ENCODE measurements at places on chromosomes 16 and 17. TPM values are rescaled to one million over a fixed set of nuclear protein-coding genes. Genes with fewer than 3 reads are reported as not detected.

DNA sequence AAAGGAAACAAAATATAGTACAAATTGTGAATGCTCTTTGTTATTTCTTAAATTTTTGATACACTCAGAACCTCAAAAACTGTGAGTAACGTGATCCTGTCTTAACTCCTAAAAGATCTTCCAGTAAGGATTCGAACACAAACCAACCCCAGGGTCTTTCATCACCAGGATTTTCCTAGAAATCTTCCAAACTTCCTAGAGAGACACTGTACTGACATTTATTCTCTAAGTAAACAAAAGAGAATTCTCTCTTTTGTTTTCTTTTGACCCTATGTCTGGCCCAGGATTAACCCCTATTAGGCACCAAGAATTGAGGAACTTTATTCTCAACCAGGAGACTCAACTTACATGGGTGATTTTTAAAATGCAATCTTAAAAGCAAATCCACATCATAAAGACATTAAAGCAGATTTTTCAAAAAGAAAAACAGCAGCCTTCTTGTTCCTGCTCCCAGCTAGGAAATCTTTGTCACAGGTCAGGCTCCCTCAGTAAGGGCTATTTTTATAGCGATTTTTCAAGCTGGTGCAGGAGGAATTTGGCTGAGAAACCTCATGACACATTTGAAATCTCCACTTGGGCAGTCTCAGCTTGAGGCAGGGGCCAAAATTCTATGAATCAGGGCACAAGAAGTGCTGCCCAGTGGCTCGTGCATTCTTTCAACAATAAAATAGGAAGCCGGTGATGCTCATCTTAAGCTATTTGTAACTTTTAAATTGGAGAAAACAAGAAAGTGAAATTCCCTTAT is 6.2 kb upstream of the SMG1 start:
- no peaks in the 10 kb centered on the region for H3K27me3 ChIP-seq
- no peaks in the 10 kb centered on the region for H3K36me3 ChIP-seq
- no peak for DNase-seq
- H3K4me3 ChIP-seq = no peak overlapping the region
- no peak overlapping the region for H3K27ac ChIP-seq
- no peaks in the 10 kb centered on the region for H3K4me1 ChIP-seq

DNA sequence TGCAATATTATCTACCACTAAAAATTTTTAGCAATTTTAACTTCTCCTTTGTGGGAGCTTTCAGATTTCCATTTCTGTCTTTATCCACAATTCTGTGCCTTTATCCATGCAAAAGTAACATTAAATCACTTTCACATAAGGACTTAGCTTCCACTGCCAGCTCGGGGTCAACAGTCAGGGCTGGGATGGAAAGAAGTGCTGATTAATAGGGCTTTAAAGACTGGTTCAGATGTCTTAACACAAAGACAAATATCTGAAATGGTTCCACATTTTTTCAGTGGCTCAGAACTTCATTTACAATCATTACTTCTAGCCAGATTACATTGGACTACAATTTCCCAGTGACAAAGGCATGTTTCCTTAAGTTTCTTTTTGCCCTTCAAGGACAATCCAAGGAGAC is 191.8 kb upstream of the CPHXL start:
- no peak overlapping the region for H3K27ac ChIP-seq
- H3K36me3 ChIP-seq = no peaks in the 10 kb centered on the region

GRCh38 chr17:73667181-73667959 is 23.1 kb upstream of the SDK2 start:
- no peak for DNase-seq
- no peaks in the 10 kb centered on the region for H3K27me3 ChIP-seq
- H3K27ac ChIP-seq = no peak overlapping the region
- H3K36me3 ChIP-seq = no peaks in the 10 kb centered on the region
- no peak overlapping the region for H3K4me3 ChIP-seq

GRCh38 chr17:17641621-17642409 is 39.4 kb upstream of the RAI1 start:
- H3K4me1 ChIP-seq = peaks cover 7% of the 10 kb centered on the region
- H3K4me3 ChIP-seq = no peak overlapping the region
- peaks cover 17% of the 10 kb centered on the region for H3K27me3 ChIP-seq
- no peaks in the 10 kb centered on the region for H3K36me3 ChIP-seq
- H3K27ac ChIP-seq = no peak overlapping the region
- DNase-seq = peak; percentile 75

- H3K27ac ChIP-seq = no peak within 1 kb of the TSS
- DNase-seq = no peak
- H3K36me3 ChIP-seq = no peaks in the 10 kb centered on the region
- H3K4me3 ChIP-seq = no peak within 1 kb of the TSS
Measured at GRCh38 chr16:57372372-57373116, at the start of gene CX3CL1. TSS of gene CX3CL1 (plus strand) at chr16:57372490. CDS start at chr16:57372569, 79 bp downstream.

DNA sequence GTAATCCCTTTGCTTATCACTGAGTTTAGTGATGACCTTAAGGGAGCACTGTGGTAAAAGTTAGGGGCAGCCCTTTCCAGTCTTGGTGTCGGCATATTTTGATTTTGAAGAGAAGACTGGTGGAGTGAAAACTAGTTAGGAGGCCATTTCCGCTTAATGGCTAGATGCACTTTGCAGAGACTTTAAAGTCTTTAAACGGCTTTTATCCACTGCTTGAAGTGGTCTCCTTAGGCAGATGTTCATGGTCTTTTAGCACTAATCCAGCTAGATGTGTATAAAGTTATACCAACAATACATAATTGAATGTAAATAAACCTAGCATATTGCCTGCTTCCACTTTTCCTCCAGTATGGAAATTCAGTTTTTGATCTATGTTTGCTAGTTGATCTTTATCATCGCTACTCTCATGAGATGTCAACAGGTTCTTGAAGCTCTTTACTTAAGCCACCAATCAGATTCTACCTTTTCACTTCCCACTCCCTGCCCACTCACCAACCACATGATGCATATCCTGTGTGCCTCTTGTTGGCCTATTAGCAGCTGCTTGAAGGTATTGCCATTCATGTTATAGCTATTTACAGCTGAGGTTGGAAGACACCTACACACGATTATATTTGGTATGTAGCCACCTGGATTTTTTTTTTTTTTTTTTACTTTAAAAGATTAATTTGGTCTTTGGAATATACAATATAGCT is 132.0 kb downstream of the NLK start:
- H3K27me3 ChIP-seq = no peaks in the 10 kb centered on the region
- DNase-seq = no peak

GRCh38 chr16:88686062-88686438 is 257 bp downstream of the SNAI3 start:
- no peaks in the 10 kb centered on the region for H3K27me3 ChIP-seq
- peaks cover under 1% of the 10 kb centered on the region for H3K36me3 ChIP-seq
- DNase-seq = no peak
- peaks cover 17% of the 10 kb centered on the region for H3K4me1 ChIP-seq

DNA sequence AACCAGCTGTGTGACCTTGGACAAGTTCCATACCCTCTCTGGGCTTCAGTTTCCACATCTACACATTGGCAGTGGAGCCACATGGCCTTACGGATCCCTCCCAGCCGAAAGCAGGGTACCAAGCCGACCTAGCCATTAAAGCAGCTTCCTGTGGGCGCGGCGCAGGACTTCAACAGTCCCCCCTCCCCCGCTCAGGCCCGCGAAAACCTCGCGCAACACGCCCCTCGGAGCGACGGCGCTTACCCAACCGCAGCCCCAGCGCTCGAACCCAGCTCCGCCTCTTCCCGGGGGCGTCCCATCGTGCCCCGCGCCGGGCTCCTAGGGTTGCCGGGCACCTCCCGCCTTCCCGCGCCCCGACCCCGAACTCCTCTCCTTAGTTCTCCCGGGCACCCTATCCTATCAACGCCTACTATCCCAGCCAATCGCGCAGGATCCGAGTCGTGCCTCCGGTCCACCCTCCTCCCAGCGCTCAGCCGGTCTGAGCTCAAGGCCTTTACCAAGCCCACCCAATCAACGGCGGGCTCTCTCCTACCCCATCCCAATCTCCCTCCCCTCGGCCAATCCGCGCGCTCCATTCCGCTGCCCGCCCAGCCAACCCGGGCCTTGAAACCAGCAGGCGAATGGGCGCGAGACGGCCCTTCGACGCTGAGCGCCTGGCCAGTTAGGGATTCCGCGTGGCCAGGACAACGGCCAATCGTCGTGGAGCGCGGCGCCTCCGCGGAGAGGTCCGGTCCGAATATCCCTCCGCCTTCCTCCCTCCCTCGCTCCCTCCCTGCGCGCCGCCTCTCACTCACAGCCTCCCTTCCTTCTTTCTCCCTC is at the start of gene KPNB1:
Gene KPNB1 (plus strand): TSS at position 767 of the 819 bp plus-strand sequence. CDS start 326 bp downstream, outside the sequence.
- no peaks in the 10 kb centered on the region for H3K27me3 ChIP-seq
- H3K36me3 ChIP-seq = no peaks in the 10 kb centered on the region
- peaks cover 15% of the 10 kb centered on the region for H3K4me1 ChIP-seq

- H3K4me1 ChIP-seq = peaks cover 50% of the 10 kb centered on the region
- H3K36me3 ChIP-seq = no peaks in the 10 kb centered on the region
- no peaks in the 10 kb centered on the region for H3K27me3 ChIP-seq
- peak overlapping the region; percentile 72 for H3K27ac ChIP-seq
Measured at GRCh38 chr16:3458278-3458851, 14.9 kb downstream of the NAA60 start.

GRCh38 chr17:47694581-47695428 is 844 bp downstream of the TBKBP1 start:
- H3K27ac ChIP-seq = peak overlapping the region; percentile 64
- DNase-seq = no peak
- H3K4me1 ChIP-seq = peaks cover 47% of the 10 kb centered on the region
- peaks cover 2% of the 10 kb centered on the region for H3K36me3 ChIP-seq

DNA sequence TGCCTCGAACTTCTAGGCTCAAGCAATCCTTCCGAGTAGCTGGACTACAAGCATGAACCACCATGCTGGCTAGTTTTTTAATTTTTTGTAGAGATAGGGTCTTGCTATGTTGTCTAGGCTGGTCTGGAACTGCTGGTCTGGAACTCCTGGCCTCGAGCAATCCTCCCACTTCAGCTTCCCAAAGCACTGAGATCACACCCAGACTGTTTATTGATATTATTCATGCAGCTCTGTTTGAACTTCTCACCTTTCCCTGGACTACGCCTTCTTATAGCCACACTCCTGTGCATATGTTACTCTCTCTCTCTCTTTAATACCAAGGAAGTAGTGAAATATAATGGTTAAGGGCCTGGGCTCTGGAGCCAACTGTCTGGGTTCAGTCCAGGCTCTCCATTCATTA is 4.6 kb downstream of the COG7 start:
- H3K4me3 ChIP-seq = no peak overlapping the region
- DNase-seq = no peak
- H3K27ac ChIP-seq = no peak overlapping the region
- peaks cover 17% of the 10 kb centered on the region for H3K4me1 ChIP-seq

- peaks cover 14% of the 10 kb centered on the region for H3K36me3 ChIP-seq
- no peak overlapping the region for H3K4me3 ChIP-seq
- H3K4me1 ChIP-seq = peaks cover 10% of the 10 kb centered on the region
- H3K27me3 ChIP-seq = no peaks in the 10 kb centered on the region
- peak overlapping the region; percentile 22 for H3K27ac ChIP-seq
Measured at GRCh38 chr17:2101448-2102257, 46.8 kb downstream of the HIC1 start.

GRCh38 chr17:62112229-62112628 is 47.2 kb upstream of the MED13 start:
- H3K27ac ChIP-seq = no peak overlapping the region
- no peak overlapping the region for H3K4me3 ChIP-seq
- H3K36me3 ChIP-seq = no peaks in the 10 kb centered on the region
- no peaks in the 10 kb centered on the region for H3K4me1 ChIP-seq

- no peak overlapping the region for H3K4me3 ChIP-seq
- H3K27ac ChIP-seq = no peak overlapping the region
- DNase-seq = no peak
Measured at GRCh38 chr16:82072313-82072712, 37.3 kb downstream of the HSD17B2 start.

GRCh38 chr17:66889480-66890230 is 54.7 kb downstream of the CACNG5 start:
- no peak for DNase-seq
- H3K36me3 ChIP-seq = no peaks in the 10 kb centered on the region
- peaks cover 5% of the 10 kb centered on the region for H3K27me3 ChIP-seq
- H3K27ac ChIP-seq = no peak overlapping the region
- no peak overlapping the region for H3K4me3 ChIP-seq

DNA sequence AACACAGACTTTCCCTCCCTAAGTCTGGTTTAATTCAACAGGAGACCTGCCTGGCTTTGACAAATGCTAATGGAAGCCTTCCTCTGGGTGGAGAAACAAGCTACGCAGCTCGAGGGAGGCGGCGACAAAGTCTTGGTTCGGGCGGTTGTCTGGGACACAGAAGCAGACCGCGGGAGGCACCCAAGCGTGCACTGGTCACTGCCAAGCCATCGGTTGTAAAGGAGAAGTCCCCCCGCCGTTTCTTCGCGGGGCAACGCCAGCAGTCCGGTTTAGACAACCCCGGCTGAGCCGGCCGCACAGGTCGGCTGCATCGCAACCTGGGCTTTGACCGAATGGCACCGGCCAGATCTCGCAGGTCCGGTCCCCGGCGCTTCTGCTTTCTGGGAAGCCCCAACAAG is 586 bp downstream of the GLYR1 start:
- peak overlapping the region; percentile 64 for H3K27ac ChIP-seq
- DNase-seq = peak; percentile 29
- H3K4me3 ChIP-seq = peak overlapping the region; percentile 94
- H3K4me1 ChIP-seq = peaks cover 35% of the 10 kb centered on the region

DNA sequence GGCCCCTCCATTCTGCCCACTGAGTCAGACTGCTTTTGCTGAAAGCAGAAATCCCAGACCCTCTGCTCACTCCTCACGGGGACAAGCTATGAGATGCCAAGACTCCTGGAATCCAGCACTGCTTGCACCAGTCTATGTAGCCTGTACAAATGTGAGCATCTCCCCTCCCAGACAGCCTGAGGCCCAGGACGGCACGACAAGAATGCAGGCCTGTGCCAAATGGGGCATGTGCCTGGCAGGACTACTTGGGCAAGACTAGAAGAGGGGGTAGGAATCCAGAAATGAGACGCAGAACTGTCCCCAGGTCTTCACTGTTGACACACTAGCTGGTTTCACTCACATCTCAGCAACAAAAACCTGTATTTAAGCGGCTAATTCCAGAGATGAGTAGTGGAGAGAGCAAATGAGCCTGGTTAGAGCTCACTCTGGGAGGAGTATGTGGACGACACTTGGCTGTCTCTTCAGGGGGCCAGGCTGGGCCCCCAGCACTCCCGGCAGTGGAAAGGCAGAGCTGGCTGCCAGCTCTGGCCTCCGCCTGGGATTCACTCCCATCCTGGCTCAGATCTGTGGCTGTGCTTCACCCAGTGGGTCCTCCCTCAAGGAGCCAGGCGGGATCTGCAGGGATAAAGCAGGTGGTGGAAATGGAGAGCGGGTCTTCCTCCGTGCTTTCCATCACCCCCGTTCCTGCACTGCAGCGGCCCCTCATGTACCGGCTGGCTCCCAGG is 2.9 kb upstream of the MYO1C start:
- H3K27ac ChIP-seq = no peak overlapping the region
- no peak for DNase-seq
- peaks cover 2% of the 10 kb centered on the region for H3K27me3 ChIP-seq
- H3K36me3 ChIP-seq = peaks cover 26% of the 10 kb centered on the region
- H3K4me1 ChIP-seq = peaks cover 9% of the 10 kb centered on the region

DNA sequence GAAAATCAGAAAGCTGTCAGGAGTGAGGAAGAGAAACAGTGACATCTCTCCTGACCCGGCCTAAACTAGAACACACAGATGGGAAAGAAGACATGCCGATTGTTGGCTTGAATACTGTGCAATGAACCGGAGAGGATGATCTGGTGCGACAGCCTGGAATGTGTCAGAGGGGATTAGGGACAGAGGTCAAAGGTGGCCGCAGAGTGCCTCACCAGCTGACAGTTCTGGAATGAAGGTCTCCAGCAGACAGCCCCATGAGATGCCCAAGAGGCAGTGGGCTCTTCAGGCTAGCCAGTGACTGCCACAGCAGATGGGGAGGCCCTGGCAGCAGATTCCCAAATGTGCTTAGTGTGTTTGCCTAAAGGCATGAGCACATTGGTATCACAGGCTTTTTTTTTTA is 623.2 kb downstream of the CDH8 start:
- no peak overlapping the region for H3K4me3 ChIP-seq
- H3K36me3 ChIP-seq = no peaks in the 10 kb centered on the region
- no peak for DNase-seq
- H3K4me1 ChIP-seq = no peaks in the 10 kb centered on the region
- H3K27ac ChIP-seq = no peak overlapping the region
- no peaks in the 10 kb centered on the region for H3K27me3 ChIP-seq

The MMP28 gene
- 3.4 TPM for total RNA-seq

The TMEM114 gene
- total RNA-seq = not detected
